ENCODE measurements at places on chromosomes 12 and 14. TPM values are rescaled to one million over a fixed set of nuclear protein-coding genes. Genes with fewer than 3 reads are reported as not detected.

The CRIP2 gene
- 37.4 TPM for total RNA-seq

The NXPH4 gene
- 4.0 TPM for total RNA-seq

The KLHDC1 gene
- total RNA-seq, result 3.0 TPM

The CHD8 gene
- 57.3 TPM for total RNA-seq

The PAPLN gene
- 5.1 TPM for total RNA-seq

The GLT1D1 gene
- total RNA-seq, result not detected

The PSMD9 gene
- 86.6 TPM for total RNA-seq

The RNASE1 gene
- total RNA-seq, result 0.22 TPM

The ZDHHC22 gene
- total RNA-seq, result not detected

The MYBPC1 gene
- not detected for total RNA-seq

Data from uterine smooth muscle cell (primary cell).